ENCODE measurements at places on chromosomes 11 and 22.

DNA sequence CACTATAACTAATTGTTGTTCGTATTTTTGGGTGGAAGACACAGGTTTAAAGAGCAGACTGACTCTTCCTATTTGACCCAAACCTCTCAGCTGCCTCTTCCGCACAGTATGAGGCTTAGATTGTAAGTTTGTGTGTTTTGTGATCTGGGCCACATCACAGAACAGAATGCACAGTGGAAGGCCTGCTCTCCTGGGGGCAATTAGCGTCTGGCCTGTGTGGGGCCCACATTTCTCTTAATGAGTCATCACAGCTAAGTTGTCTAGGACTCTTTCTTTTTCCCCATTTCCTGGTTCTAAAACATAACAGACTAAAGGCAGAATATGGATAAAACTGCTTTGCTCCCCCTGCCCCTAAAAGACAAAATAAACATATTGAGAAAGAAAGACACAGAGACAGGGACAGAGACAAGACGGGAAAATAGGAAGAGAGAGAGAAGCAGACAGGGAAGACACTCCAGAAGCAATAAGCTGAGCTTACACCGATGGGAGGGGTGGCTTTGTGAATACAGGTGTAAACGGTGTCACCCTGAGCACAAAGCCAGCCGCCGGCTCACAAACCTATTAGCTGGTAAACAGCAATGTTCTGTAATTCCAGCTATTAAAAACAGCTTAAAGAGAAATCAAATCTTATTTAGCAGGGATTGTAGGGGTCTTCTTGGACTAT is 127.4 kb upstream of the OPCML start:
- DNase-seq, result no peak

DNA sequence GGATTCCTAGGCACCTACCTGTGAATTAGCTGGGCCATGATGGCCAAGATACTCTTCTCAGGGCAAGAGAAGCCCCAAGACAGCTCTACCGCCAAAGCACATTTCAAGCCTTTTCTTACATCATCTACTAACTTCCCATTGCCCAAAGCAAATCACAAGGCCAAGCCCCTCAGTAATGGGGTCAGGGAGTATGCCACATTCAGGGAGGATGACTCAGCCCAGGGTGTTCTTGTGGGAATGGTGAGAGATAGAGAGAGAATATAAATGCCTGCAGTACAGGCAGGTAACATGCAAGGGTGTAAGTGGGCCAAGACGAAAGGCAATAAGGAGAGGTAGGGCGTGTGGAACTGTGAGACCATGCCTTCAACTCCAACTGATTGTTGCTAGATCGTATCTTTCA is 162.5 kb upstream of the ISX start:
- no peak for DNase-seq

- DNase-seq, result no peak
Measured at GRCh38 chr11:8545698-8546366, 48.2 kb downstream of the STK33 start.

DNA sequence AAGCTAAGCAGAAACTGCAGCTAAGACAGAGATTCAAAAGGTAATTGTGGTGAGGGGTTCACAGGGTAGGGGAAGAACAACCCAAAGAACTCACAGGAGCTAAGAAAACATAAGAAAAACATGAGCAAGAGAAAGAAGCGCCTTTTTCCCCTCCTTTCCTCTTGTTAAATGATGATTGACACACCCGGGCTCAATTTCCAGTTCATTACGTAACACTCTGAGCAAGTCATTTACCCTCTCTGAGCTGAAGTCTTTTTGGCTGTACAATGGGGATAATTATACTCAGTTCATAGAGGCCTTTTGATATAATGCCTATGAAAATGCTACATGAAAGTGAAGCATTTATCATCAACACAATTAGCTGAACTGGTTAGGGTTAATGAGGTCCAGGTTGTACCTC is 17.2 kb downstream of the LRP4 start:
- no peak for DNase-seq

GRCh38 chr22:22603470-22603947 is 40.9 kb upstream of the GGTLC2 start:
- no peak for DNase-seq

- no peak for DNase-seq
Measured at GRCh38 chr11:44112091-44112821, 16.8 kb downstream of the EXT2 start.

- DNase-seq, result no peak
Measured at GRCh38 chr11:1943977-1944376, 3.2 kb upstream of the MRPL23 start.

GRCh38 chr11:19995145-19995544 is 165.1 kb downstream of the DBX1 start:
- no peak for DNase-seq

DNA sequence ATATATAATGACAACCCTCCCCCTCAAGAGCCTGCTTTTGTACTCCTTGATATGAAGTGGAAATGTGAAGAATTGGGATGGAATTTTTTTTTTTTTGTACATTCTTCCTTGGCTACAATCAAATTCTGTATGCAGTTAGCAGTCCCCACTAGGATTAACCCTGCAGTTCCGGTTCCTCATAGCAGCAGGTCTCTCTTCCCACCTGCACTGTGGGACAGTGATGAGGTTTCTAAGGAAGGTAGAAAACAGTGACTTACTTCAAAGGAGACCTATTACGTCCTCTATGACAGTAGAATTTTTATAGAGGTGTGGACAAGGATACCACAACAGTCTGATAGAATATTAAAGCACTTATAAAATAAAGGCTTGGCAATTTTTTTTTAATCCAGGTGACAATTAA is 46.3 kb upstream of the ALKBH3 start:
- no peak for DNase-seq

GRCh38 chr11:13837286-13837685 is 125.2 kb upstream of the SPON1 start:
- DNase-seq, result no peak

GRCh38 chr22:42385696-42386095 is 46.5 kb downstream of the NFAM1 start:
- DNase-seq, result no peak

- DNase-seq, result no peak
Measured at GRCh38 chr11:10846660-10847059, 11.2 kb downstream of the ZBED5 start.

GRCh38 chr22:28873183-28873963 is 10.0 kb upstream of the ZNRF3 start:
- no peak for DNase-seq

DNA sequence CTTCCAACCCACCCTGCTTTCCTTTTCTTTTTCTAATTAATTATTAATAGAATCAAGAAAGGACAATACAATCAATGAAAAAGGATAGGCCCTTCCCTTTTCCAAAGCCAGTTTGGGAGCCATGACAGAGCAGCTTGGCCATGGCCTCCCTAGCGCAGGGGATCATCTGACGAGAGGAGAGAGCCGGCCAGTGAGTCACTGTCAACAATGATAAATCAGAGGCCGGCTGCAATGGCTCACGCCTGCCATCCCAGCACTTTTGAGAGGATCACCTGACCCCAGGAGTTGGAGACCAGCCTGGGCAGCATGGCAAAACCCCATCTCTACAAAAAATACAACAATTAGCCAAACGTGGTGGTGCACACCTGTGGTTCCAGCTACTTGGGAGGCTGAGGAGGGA is 27.5 kb upstream of the KRTAP5-7 start:
- no peak for DNase-seq

GRCh38 chr11:75031771-75032549 is 43.2 kb downstream of the NEU3 start:
- DNase-seq, result peak; percentile 4

DNA sequence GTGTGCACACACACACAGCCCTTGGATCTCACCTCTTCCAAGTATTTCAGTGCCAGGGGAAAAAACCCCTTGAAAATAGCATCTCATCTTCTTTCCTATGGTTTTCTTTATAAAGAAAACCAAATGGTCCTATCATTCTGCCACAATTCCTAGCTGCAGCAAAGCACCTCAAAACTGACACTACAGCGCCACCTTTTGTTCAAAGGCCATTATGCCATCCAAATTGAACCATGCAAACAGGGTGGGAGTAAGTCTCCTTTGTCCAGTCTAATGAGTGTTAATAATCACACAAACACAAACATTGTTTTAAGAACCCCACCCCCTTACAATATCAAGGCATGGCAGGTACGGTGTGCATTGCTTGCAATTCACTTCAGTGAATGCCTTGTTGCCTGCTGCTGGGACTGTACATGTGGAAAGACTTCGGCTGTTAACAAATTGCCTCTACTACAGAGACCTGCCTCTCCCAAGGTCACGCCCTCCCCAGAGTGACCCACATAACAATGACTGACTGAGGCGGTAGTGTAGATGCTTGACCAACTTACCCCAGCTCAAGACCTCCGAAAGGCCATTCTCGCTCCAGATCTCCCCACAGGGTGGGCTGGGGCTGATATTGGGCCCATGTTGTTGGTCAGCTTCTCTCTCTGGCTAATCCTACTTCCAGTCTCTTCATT is 31.7 kb downstream of the FAM181B start:
- DNase-seq, result no peak

DNA sequence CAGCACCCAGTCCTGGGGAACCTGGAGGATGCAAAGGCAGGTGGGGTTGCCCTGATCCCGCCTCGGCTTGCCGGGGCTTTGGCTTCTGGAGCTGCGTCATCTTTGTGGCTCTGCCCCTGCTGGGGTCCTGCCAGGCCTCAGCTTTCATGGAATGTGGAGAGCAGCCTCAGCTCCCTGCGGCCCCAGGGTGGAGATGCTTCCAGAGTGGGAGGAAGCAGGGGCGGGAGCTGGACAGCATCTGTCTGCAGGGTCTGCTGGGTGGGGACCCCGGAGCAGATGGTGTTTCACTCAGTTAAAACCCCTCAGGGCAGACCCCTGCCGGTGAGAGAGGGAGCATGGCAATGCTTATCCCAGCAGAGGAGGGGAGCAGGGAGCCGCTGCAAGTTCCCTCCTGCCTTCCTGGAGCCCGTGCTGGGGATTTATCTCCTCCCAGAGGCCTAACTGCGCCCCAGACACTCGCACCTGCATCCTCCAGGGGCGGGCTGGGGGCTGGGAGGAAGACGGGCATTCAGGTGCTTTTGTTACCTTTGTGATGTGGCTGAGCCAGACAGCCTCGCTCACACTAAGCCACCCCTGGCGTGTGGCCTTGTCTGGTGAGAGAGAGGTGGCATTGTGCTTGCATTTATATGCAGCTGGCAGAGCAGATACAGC is 15.7 kb downstream of the GRIK4 start:
- DNase-seq, result no peak

DNA sequence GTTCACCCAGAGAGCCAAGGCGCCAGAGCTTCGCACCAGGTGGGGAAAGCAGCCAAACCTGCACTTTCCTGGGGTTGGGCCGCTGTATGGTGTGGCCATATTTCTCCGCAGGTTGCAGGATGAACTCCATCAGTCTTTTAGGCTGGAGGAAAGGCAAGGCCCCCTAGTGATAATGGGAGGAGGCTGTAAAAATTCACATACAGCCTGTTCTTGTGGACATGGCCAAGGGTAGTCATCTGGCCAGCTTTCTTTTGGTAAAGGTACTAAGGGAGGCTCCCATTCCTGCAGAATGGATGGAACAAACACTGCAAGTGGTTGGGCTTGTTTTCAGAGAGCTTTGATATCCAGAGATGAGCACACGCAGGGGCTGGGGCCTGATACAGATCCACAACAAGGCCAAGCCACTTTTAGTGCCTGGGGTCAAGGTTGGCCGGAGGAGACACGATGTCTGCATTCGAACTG is 29.6 kb downstream of the C22orf31 start:
- no peak for DNase-seq

- no peak for DNase-seq
Measured at GRCh38 chr11:27161071-27161470, 120.5 kb downstream of the BBOX1 start.

DNA sequence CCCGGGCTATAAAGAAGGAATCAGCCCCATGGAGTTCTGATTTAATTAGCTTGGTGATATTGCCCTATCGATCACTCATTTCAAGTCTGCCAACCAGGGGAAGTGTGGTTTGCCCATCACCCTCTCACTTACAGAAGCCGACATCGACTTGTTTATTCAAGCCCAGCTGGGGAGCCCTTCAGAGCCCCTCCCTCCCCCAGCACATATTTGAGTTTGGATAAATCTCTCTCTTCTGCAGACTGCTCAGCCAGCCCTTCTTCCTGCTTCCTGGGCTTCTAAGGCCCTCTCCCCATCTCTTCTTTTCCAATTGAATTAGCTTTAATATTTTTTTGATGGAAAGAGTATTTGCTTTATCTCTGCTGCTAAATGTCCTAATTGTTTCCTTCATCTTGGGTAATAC is 299.0 kb downstream of the MIAT start:
- no peak for DNase-seq

- no peak for DNase-seq
Measured at GRCh38 chr11:121927097-121927785, 188.8 kb downstream of the BLID start.

- no peak for DNase-seq
Measured at GRCh38 chr22:23221351-23221804, 41.1 kb downstream of the BCR start.

GRCh38 chr11:116344601-116345000 is 428.2 kb downstream of the BUD13 start:
- DNase-seq, result no peak

- no peak for DNase-seq
Measured at GRCh38 chr11:35507688-35508087, 17.7 kb downstream of the PAMR1 start.

DNA sequence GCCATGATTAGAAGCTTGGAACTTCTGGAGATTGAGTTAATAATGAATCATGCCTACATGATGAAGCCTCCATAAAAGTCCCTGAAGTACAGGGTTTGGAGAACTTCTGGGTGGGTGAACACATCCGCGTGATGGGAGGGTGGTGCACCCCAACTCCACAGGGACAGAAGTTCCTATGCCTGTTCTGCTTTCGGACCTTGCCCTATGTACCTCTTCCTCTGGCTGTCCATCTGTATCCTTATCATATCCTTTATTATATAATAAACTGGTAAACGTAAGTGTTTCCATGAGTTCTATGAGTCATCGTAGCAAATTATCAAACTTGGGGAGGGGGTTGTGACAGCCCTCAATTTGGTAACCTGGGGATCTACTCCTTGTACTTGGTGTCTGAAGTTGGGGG is 60.2 kb downstream of the ADM start:
- no peak for DNase-seq

DNA sequence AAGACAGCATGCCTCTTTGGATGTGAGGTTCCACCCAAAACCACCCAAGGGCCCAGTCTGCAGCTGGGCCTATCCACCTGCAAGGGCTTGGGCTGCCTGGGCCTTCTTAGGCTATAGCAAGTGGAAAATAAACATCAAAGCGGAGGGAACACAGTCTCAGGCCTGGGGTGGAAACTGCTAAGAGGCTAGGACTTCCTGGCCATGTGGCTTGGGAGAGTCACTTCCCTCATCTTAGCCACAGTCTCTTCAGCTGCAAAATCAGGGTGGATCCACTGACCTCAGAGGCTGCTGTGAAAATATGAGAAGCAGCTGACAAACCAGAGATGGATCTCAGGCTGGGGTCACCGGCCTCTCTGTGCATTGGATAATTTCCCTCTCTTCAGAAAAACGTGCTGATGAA is 30.6 kb upstream of the TFIP11 start:
- no peak for DNase-seq

GRCh38 chr22:43148581-43148980 is 2.8 kb upstream of the TSPO start:
- DNase-seq, result no peak

DNA sequence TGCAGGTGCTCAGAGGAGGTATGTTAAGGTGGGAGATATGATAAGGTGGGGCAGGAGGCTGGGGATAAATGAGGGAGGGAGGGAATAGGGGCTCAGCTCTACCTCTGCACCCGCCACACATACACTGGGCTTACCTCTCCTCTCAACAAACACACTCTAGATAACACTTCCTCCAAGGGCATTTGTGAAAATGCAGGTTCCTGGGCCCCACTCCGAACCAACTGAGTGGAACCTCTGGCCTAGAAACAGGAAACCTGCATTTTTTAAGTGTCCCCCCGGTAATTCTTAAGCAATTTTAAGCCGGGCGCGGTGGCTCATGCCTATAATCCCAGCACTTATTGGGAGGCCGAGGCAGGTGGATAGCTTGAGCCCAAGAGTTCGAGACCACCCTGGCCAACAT is 46.5 kb upstream of the CD5 start:
- DNase-seq, result no peak
